Ureter (tissue), 1 donor: ENCODE measurements at places on chromosomes 3 and 15. TPM values are rescaled to one million over a fixed set of nuclear protein-coding genes. Genes with fewer than 3 reads are reported as not detected.

GRCh38 chr3:138332472-138333073 lies 2.9 kb upstream of the NME9 start:
- DNase-seq = no peak

CCDC13 gene
- total RNA-seq = 1.2 TPM

DNA sequence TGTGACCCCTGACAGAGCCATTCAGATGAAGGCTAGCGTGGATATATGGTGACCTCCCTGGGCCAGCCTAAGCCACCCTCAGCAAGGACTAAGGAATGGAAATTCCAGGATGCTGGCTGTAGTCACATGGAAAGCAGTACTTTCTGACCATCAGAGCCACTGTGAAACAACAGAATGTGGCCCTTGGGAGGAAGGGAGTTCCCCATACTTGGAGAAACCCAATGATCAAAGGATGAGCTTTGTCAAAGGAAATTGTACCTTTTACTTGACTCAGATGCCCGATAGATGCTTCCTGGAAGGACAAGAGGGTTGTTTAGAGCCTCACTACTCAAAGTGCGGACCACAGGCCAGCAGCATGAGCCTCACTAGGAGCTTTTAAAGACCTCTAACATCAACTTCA lies 484.5 kb upstream of the PROK2 start:
- no peak for DNase-seq

GRCh38 chr3:78848392-78849288 lies 919.2 kb downstream of the ROBO1 start:
- DNase-seq = no peak

- no peak for DNase-seq
Measured at GRCh38 chr3:112651516-112651915, 10.6 kb upstream of the CCDC80 start.
